Osteocyte (in vitro differentiated cells): ENCODE measurements at places on chromosomes 13 and 19. TPM values are rescaled to one million over a fixed set of nuclear protein-coding genes. Genes with fewer than 3 reads are reported as not detected.

- no peak overlapping the region for H3K4me3 ChIP-seq
- H3K36me3 ChIP-seq: peaks cover 28% of the 10 kb centered on the region
- H3K4me1 ChIP-seq: no peaks in the 10 kb centered on the region
- H3K27me3 ChIP-seq: no peaks in the 10 kb centered on the region
- DNase-seq: no peak
Observed at GRCh38 chr19:49830766-49831165, 12.7 kb downstream of the MED25 start.

DNA sequence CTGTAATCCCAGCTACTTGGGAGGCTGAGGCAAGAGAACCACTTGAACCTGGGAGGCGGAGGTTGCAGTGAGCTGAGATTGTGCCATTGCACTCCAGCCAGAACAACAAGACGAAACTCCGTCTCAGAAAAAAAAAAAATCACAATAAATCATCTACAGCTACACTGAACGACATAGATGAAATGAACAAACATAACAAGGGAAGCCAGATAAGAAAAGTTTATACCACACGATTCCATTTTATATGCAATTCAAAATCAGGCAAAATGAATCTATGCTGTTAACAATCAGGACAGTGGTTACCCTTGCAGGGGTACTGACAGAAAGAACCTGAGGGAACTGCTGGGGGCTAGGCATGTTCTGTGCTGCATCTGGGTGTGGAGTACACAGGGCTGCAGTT, 5.7 kb downstream of the XRCC1 start:
- peaks cover 7% of the 10 kb centered on the region for H3K4me1 ChIP-seq
- no peak overlapping the region for H3K4me3 ChIP-seq
- H3K36me3 ChIP-seq: peaks cover 6% of the 10 kb centered on the region
- no peak overlapping the region for H3K27ac ChIP-seq

DNA sequence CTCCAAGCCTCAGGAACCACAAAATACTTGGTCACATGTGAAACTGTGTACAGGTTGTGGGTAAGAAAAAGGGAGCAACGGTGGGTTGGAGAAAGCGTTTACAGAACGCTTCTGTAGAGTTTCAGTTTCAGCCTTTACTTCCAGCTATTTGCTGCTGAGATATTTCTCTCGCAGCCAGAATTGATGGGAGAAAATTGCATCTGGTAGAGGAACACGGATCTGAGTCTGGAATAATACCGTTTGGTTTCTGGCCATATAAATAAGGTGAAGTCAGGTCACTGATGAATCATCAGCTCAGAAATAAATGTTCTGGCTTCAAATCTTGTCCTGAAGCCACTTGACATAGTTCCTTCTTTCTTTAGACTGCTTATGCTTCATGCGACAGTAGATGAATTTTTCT, 20.3 kb upstream of the RFC3 start:
- no peak overlapping the region for H3K27ac ChIP-seq
- H3K36me3 ChIP-seq: no peaks in the 10 kb centered on the region
- no peak overlapping the region for H3K4me3 ChIP-seq
- peaks cover 16% of the 10 kb centered on the region for H3K4me1 ChIP-seq

DNA sequence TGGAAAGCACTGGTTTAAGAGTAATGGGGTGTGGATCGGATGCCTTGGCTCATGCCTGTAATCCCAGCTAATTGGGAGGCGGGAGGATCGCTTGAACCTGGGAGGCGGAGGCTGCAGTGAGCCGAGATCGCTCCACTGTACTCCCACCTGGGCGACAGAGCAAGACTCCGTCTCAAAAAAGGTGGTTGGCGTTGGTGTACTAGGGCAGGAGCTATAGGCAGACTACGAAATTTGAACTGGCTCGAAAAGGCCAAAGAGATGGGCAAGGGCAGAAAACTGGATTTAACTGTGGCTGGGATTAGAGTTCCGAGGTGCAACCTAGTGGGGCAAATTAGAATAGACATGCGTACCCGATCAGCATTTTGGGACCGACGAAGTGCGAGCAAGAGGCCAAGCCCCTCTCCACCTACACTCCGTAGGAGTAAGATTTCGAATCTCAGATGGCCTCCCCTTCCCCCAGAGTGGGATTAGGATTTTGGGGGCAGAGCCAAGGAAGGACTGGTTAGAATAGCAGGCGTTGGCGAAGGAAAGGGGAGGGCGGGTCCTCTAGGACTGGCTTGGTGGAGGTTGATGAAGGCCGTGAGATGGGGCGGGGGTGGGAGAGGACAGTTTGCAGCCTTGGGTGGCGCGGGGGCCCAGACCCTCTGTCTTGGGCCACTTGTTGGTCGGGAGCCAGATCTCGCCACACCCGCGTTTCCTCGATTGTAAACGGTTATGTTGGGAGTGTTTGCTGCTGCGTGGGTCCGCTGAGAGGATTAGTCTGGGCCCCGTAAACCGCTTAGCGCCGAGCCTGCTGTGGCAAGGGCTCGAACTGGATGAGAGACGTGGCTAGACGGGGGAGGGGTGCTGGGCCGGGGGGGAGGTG, 2.0 kb upstream of the INAFM1 start:
- no peak for DNase-seq
- H3K36me3 ChIP-seq: peaks cover 10% of the 10 kb centered on the region
- H3K27ac ChIP-seq: peak overlapping the region; percentile 95
- no peaks in the 10 kb centered on the region for H3K27me3 ChIP-seq
- H3K4me1 ChIP-seq: peaks cover 22% of the 10 kb centered on the region
- peak overlapping the region; percentile 85 for H3K4me3 ChIP-seq

The APLP1 gene
- total RNA-seq: 12.6 and 14.7 TPM in 2 replicates

DNA sequence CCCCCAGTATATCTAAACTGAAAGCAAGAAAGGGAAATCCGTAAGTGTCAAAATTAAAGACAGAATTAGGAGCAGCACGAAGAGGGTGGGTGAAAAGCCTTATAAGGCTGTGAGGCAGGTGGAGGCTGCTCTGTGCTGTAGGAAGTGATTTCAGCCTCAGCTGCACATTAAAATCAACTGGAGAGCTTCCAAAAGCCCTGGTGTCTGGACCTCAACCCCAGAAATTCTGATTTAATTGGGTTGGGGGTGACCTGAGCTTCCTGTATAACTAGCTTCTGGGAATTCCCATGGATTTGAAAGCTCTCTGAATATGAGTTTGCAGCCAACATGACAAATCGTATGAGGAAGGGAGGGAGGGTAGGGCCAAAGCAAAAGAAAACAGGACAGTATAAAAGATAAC, 242.4 kb upstream of the TMTC4 start:
- no peak for DNase-seq
- no peak overlapping the region for H3K4me3 ChIP-seq
- no peaks in the 10 kb centered on the region for H3K36me3 ChIP-seq
- no peaks in the 10 kb centered on the region for H3K27me3 ChIP-seq

- H3K27me3 ChIP-seq: no peaks in the 10 kb centered on the region
- H3K4me3 ChIP-seq: no peak overlapping the region
- DNase-seq: no peak
- no peaks in the 10 kb centered on the region for H3K4me1 ChIP-seq
- H3K27ac ChIP-seq: no peak overlapping the region
Observed at GRCh38 chr19:33564836-33565338, 43.3 kb upstream of the PEPD start.

The KRI1 gene
- 29.0 and 29.3 TPM in 2 replicates for total RNA-seq

DNA sequence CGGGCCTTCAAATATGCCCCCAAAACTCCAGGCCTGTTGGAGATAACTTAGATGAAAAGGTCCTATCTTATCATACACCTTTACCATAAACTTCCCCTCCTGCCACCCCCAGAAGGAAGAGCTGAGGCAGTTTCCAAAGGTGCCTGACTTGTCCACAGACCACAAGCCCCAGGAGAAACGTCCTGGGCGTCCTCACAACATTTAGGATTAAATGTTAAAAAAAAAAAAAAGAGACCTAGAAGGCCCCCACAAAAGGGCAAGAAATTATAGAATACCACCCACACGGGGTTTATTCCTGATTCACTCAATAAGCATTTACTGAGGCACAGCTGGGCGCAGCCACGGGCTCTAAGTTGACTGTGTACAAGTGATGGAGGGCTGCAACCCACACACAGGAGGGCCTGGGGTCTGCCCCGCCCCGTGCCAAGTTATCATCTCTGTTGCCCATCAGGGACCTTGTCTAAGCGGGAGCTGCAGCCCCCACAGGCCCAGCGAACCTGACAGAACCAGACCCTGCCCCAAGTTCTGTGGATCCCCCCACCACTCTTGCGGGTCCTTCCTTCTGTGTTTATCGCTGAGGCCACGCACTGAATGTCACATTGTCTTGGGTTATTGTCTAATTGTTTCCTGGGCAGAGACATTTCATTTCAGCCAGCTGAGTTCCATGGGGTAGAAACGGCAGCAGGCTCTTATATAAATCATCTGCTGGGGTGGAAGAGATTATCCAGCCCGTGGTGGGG, 83.0 kb upstream of the TM9SF2 start:
- peaks cover 39% of the 10 kb centered on the region for H3K27me3 ChIP-seq
- H3K27ac ChIP-seq: no peak overlapping the region
- DNase-seq: no peak
- no peaks in the 10 kb centered on the region for H3K36me3 ChIP-seq
- H3K4me3 ChIP-seq: no peak overlapping the region

GRCh38 chr13:102530751-102531150, 66.0 kb upstream of the TPP2 start:
- H3K27ac ChIP-seq: no peak overlapping the region
- DNase-seq: no peak
- no peaks in the 10 kb centered on the region for H3K36me3 ChIP-seq

GRCh38 chr19:1156305-1156801, 17.7 kb downstream of the SBNO2 start:
- H3K27ac ChIP-seq: no peak overlapping the region
- H3K4me1 ChIP-seq: peaks cover 16% of the 10 kb centered on the region
- H3K36me3 ChIP-seq: peaks cover 3% of the 10 kb centered on the region
- no peaks in the 10 kb centered on the region for H3K27me3 ChIP-seq
- DNase-seq: no peak

DNA sequence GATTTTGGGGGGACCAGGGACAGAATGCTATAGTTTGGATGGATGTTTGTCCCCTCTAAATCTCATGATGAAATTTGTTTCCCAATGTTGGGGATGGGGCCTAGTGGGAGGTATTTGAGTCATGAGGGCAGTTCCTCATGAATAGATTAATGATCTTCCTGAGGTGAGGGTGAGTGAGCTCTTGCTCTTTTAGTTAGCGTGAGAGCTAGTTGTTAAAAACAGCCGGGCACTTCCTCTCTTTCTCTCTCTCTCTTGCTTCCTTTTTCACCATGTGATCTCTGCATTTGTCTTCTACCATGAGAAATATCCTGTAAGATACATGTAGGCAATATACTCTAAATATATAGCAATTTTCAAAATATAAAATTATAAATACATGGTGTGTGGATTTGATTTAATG, 290.8 kb upstream of the PCDH9 start:
- no peak overlapping the region for H3K4me3 ChIP-seq
- no peak for DNase-seq
- H3K27ac ChIP-seq: no peak overlapping the region
- H3K4me1 ChIP-seq: no peaks in the 10 kb centered on the region
- H3K36me3 ChIP-seq: no peaks in the 10 kb centered on the region

The ZNF578 gene
- not detected in 2 replicates for total RNA-seq

DNA sequence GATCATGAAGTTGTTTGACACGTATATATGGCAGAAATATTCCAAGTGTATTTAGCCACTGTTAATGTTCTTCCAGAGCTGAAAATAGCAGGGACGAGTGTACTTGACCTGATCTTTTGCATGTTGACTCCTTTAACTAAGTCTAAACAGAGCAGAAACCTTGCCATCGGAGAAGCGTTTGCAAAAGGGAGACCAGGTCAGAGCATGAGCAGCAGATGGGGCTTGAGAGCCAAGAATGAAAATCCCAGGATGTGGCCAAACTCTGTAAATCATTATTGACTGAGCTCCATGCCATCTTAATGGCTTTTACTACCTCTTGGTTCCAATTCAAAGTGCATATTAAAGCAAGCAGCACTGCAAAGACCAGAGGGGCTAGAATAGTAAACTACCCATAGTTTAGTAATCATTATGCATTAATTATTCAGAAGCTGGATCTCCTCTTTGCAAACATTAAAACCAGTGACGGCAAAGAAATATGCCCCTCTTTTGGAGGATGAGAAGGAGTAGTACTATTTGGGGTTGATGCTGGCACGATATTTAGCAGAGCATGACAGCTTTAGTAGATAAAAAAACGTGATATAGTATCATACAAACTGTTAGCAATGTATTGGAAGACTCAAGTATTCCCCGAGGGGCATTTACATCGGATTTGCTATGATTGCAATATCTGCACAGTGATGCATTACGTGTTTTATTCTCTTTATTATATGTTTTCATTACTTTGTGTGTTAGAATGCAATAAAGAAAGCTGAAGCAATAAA, 55.7 kb downstream of the FAM216B start:
- H3K4me3 ChIP-seq: no peak overlapping the region
- H3K4me1 ChIP-seq: peaks cover 25% of the 10 kb centered on the region
- DNase-seq: no peak
- H3K27ac ChIP-seq: peak overlapping the region; percentile 80

DNA sequence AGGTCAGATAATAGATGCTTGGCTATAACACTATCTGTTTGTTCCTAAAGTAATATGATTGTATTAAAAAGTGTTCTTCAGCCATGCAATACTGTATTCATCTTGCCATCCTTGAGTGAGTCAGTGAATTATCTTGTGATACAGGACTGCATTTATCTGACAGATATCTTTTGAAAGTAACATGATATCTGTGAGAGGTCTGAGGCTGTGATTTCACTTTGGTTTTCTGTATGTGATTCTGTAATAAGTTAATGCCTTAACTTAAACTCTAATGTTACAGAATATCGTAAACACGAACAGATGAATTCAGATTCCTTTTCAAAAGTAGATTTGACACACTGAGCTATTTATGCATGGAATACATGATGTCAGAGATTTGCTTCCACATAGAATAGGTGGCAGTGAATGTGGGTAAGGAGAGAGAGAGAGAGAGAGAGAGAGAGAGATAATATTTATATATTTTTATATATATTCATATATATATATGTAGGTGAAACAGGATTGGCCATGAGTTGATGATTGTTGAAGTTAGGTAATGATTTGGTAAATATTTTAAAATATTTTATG, 97.9 kb upstream of the RNF113B start:
- H3K27ac ChIP-seq: peak overlapping the region; percentile 96
- H3K4me1 ChIP-seq: peaks cover 72% of the 10 kb centered on the region
- DNase-seq: no peak
- peaks cover 6% of the 10 kb centered on the region for H3K36me3 ChIP-seq
- peak overlapping the region; percentile 41 for H3K4me3 ChIP-seq

The ZNF547 gene
- 3.4 and 5.5 TPM in 2 replicates for total RNA-seq

DNA sequence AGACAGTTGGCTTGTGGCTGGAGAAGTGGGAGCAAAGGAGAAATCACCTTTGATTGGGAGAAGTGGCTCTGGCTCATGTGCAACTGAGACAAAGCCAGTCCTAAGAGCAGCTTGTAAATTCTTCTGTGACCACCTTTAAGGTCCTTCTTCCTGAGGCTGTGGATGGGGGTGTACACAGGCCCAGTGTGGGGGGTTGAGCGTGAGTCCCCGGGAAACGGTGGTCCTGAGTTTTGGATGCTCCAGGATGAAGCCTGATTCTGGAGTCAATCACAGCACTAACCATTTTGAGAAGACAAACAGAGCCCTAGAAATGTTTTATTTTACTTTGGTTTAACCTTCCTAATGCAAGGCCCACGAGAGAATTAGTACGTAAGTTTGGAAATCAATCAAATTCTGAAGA, 3.9 kb upstream of the CEBPA start:
- H3K4me1 ChIP-seq: peaks cover 2% of the 10 kb centered on the region
- H3K4me3 ChIP-seq: no peak overlapping the region
- DNase-seq: no peak
- H3K27ac ChIP-seq: no peak overlapping the region
- peaks cover 31% of the 10 kb centered on the region for H3K27me3 ChIP-seq
- H3K36me3 ChIP-seq: no peaks in the 10 kb centered on the region

GRCh38 chr19:35993923-35994598, 927 bp upstream of the SDHAF1 start:
- H3K4me1 ChIP-seq: peaks cover 15% of the 10 kb centered on the region
- no peak for DNase-seq
- H3K4me3 ChIP-seq: peak overlapping the region; percentile 55
- H3K36me3 ChIP-seq: peaks cover 3% of the 10 kb centered on the region
